ENCODE measurements at places on chromosomes 1 and 21.

GRCh38 chr1:4616831-4617465 lies 37.5 kb upstream of the AJAP1 start:
- DNase-seq, result no peak

- DNase-seq, result no peak
Measured at GRCh38 chr1:17791055-17791390, 35.9 kb downstream of the ACTL8 start.

DNA sequence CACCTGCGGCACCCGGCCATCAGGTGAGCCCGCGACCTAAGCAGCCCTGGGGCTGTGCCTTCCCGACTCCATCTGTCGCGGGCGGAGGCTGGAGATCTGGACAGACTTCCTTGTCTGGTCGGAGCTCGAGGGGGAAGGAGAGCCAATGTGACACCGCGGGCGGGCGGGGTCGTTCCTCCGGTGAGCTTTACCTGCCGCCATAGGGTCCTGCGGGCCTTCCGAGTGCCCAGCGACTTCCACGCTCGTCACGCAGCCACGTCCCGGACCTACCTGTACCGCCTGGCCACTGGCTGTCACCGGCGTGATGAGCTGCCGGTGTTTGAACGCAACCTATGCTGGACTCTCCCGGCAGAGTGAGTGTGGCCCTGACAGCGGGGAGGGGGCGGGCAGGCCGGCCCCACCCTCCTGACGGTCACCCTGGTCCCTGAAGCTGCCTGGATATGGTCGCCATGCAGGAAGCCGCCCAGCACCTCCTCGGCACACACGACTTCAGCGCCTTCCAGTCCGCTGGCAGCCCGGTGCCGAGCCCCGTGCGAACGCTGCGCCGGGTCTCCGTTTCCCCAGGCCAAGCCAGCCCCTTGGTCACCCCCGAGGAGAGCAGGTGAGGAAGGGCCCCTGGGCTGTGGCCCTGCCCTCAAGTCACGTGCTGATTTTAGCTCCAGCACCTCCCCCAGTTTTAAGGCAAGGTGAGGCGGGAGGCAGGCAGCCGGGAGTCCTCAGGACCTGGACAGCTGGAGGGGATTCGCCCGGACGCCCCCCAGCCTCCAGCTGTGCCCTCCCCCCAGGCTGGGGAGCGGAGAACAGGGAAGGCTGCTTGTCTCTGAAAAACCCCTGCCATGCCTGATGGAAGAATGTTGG lies 1.1 kb downstream of the PUSL1 start:
- no peak for DNase-seq

GRCh38 chr1:4754816-4755215 lies 100.4 kb downstream of the AJAP1 start:
- no peak for DNase-seq

- no peak for DNase-seq
Measured at GRCh38 chr1:53502641-53503432, 43.6 kb downstream of the DMRTB1 start.

GRCh38 chr1:20153000-20153418 lies 13.9 kb downstream of the PLA2G2F start:
- DNase-seq, result no peak

DNA sequence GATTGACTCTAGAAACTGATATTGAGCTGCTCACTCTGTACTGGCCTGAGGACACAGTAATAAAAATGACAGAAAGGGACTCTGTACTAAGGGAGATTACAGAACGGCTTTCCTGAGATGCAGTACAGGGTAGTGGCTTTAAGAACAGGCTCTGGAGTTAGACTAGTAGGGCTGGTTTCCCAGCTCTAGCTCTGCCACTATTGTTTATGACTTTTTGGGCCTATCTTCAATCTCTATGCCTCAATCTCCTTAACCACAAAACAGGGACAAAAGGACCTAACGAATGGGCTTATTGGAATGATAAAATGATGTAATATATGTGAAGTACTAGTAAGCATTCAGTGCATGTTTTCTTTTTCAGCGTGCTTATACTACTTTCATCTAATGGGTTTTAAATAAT lies 1.4 kb downstream of the DEPDC1 start:
- no peak for DNase-seq

GRCh38 chr21:28993293-28993629 lies 584 bp upstream of the LTN1 start:
- no peak for DNase-seq

DNA sequence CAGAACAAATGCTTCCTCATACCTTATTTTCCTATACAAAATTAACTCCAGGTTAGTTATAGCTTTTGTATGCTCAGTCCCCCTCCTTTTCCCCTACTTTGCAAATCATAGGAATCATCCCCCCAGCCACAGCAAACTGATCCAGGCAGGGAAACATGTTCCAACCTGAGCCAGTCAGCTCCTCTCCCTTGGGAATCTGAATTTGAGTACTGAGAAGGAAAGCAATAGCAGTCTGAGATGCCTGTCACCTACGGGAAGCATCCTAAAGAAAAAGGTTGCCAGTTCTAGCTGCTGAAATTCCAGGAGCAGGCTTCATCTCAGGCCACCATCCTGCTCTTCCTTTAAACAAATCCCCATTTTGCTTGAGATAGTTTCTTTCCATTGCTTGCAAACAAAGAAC lies 6.9 kb downstream of the ADSS2 start:
- DNase-seq, result no peak

DNA sequence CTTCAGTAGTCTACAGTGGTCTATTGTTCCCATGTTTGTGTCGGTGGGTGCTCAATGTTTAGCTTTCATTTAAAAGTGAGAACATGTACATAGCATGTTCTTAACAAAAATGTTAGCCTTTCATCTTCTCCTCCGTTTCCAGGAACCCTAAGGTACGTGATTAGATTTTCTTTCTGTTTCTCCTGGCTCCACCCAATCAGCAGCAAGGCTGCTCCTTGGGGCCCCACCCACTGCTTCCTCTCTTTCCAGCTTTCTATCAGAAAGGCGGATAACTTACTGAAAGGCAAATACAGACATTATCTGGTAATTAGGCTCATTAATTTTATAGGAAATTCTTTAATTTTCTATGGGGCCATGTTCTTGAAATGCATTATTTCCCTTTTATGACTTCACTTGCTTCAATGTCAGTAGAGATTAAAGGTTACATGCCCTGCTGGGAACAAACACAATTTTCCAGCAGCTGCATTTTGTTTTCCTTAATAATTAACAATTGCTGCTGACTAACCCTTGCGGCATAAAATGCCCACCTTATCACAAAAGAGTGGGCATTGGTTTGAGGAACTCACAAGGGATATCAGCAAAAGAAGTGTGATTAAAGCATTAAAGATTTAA lies 324.9 kb upstream of the SNX7 start:
- DNase-seq, result no peak

DNA sequence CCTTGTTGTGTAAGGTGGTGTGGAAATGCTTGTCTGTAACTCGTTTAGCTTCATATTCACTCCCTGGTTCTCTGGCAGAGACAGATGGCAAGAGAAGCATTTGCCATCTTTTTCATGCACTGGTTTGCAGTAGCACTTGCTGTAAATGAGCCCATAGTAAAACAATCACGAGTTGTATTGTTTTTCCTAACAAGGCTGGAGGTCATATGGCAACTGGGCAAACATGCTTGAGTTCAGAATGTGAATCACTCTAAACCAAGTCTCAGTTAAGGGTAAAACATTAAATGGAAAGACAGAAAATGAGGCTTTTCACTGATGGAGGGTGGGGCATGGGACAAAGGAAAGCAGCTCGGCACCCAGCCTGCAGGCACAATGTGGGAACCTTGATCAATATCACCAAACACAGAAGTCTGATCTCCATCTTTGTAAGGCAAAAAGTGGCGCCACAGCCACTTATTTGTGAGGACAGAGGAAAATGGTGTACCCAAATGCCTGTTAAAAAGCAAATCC lies 26.5 kb upstream of the LPAR3 start:
- DNase-seq, result no peak

GRCh38 chr1:1038694-1039093 lies 18.8 kb downstream of the AGRN start:
- DNase-seq, result no peak

- DNase-seq, result no peak
Measured at GRCh38 chr1:178092878-178093493, 918 bp upstream of the RASAL2 start.

DNA sequence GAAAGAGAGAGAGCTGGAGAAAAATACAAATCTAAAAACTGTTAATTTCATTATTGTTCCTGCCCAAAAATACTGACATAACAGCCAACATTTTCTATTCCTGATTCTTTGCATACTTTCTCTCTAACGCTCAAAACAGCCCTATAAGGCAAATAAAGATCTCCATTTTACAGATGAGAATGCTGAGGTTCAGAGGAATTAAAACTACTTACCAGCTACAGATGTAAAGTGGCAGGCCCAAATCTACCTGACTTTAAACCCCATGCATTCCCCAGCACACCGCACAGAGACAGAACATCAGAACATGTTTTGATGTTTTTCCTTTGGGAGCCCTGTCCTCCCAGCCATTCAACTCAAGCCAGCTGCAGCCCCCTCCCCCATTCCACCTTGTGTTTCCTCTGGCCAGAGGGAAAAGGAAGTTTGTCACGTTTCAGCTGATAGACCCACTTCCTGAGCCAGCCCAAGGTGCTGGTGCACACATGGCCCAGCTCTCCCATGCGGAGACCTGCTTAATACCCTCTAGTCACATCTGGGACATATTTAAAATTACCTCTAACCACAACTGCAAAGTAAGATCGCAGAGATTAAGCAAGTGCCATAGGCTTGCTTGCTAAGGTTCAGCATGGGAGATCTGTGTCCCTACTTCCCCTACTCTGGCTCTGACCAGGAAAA lies 133.1 kb upstream of the NFIA start:
- DNase-seq, result no peak

DNA sequence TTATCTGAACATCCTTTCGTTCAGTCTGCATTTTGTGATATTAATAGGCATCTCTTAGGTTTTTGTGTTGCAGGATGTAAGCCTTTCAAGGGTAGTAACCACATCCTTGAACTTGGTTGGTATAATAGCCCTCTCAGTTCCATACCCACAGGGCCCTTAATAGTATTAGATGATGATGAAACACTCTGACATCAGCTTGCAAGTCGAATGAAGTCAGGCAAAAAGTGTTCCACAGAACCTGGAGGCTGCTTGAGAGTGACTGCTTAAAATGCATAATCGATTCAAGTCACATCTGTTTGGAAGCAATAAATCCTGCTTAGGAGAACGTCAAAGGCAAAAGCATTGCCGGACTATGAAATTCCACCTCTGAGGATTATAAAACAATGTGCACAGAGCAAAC lies 415.6 kb upstream of the KAZN start:
- no peak for DNase-seq

GRCh38 chr21:28975397-28975796 lies 17.3 kb downstream of the LTN1 start:
- DNase-seq, result peak; percentile 56

GRCh38 chr1:59045636-59046035 lies 251.3 kb upstream of the FGGY start:
- no peak for DNase-seq

DNA sequence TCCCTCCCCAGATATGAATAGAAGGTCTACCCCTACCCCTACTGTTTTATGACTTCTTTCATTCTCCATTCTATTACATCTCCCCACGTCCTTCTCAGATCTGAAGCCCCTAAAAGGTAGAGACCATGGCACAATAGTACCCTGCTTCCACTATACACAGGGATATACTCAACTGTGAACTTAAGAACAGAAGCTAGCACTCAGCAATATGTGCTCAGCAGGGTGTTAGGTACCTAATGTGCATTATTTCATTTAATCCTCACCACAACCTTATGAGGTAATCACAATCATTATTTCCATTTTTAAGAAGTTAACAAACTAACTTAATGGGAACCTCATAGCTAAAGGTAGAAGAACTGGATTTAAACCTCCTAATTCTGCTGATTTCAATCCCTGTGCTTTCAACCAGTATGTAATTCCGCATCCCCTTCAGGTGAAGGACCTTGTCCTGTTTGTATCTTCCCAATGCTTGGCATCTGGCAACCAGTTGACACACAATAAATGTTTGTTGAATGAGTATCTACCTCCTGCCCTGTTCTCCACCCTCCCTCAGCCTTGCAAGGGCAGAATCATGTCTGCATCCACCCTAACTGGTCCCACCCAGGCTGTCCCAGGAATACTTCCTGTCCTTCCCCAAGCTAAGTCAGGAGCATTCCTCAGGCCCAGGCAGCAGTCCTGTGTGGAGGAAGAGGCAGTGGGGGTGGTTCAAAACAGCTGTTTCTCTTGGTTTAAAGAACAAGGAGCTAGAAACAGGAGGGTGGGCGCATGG lies 6.5 kb downstream of the DENND2D start:
- no peak for DNase-seq

GRCh38 chr1:230332575-230333066 lies 93.5 kb downstream of the PGBD5 start:
- DNase-seq, result no peak

DNA sequence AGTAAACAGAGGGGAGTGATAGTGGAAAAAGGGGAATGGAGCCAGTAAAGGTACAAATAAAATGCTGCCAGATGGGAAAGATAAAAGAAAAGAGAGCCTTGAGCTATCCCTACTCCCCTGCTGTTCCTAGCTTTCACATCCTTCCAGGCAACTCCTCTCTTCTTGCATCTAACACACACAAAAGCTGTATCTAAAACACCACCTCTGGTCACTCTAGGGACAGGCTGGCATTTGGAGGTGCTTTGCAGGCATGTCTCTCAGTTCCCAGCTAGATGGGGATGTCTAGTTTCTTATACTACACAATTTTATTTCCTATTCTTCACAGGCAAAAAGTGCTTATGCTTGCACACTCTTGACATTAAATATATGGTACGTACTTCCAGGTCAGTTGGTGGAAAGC lies 185.1 kb upstream of the ST6GALNAC5 start:
- DNase-seq, result no peak

GRCh38 chr1:76921590-76921989 lies 54.3 kb downstream of the ST6GALNAC5 start:
- DNase-seq, result no peak

GRCh38 chr1:29258976-29259801 lies 22.9 kb downstream of the PTPRU start:
- DNase-seq, result no peak

GRCh38 chr1:54950006-54950368 lies 30.4 kb upstream of the TMEM61 start:
- no peak for DNase-seq

DNA sequence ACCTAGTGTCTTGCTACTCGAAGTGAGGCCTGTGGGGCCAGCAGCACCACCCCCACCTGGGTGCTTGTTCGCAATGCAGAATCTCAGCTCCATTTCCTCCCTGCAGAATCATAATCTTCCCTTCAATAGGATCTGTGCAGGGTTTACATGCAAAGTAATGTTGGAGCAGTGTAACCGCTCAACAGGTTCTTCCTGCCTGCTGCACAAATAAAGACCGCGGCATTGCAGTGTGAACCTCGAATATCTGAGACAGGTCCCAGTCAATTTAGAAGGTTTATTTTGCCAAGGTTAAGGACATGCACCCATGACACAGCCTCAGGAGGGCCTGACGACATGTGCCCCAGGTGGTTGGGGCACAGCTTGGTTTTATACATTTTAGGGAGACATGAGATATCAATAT lies 119.2 kb downstream of the TLR5 start:
- no peak for DNase-seq

DNA sequence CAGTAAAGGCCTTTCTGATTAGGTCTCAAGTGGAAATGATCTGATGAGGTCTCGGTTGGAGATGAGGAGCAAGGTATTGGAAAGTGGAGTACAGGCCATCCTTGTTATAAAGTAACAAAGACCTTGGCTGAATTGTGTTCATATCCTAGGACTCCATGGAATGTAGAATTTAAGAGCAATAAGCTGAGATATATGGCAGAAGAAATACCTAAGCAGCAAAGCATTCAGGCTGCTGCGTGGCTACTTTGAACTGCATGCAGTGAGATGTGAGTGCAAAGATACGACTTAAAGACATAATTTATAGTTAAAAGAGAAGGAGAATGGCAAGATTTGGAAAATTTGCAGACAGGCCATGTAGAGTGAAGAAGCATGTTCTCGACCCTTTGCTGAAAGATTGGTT lies 11.2 kb upstream of the XPR1 start:
- no peak for DNase-seq

GRCh38 chr1:35210321-35211119 lies 17.6 kb upstream of the SFPQ start:
- no peak for DNase-seq
